Ureter (tissue), 1 donor: ENCODE measurements at places on chromosomes 4 and X. TPM values are rescaled to one million over a fixed set of nuclear protein-coding genes. Genes with fewer than 3 reads are reported as not detected.
A peak's percentile ranks its signal among the peaks of the same experiment; 100 is the strongest.

- no peak for DNase-seq
These were observed 49.7 kb downstream of the OTC start for GRCh38 chrX:38402118-38402517.

DNA sequence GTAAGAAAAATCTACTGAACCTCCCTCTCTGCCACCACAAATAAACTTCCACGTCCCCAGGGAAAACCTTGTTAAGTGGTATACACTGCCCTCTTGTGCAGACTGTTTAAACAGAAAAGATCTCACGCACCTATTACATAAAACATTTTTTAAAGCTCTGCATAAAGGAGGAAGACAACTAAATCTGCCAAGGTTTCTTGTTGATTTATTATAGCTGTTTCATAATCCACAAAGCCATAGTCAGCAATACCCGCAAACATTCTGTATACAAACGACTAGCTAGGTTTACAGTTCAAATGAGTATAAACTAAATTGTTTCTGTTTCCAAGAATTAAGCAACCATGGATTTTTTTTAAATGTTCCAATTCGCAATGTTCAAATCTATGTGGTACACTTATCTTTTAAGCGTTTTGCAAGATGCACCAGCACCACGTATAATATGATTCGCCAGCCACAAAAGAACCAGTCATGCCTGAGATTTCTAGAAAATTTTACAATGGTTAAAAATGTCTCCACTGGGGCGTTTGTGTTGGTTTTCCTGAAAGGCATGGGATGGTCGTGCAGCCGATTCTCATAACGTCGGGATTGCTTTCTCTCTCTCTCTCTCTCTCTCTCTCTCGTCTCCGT, 164.6 kb downstream of the PRKX start:
- DNase-seq, result no peak

The ARHGAP24 gene
- 11.2 TPM for total RNA-seq

- peak; percentile 55 for DNase-seq
These were observed 72.1 kb downstream of the PRSS12 start for GRCh38 chr4:118280501-118281218.

GRCh38 chr4:78145622-78146021, 88.5 kb downstream of the FRAS1 start:
- DNase-seq, result no peak

The PDGFRA gene
- total RNA-seq, result 96.5 TPM

DNA sequence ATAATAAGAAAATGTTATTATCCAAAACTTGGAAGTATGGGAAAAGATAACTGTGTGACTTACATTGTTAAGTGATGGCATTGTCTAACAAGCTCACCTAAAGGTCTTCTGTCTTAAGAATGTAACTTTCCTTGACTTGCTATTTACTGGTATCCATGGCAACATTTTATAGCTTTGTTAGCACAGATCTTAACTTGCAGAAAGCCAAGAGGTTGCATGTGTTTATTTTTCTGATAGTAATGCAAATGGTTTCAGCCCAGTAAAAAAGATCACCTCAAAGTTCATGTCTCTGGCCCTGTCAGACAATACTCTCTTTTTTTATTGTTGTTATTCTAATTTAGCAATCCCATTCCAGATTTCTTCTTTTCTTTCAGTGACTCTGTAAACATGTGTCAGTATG, 425.3 kb downstream of the SPRY1 start:
- no peak for DNase-seq

GRCh38 chrX:499870-500364, 113.2 kb upstream of the PPP2R3B start:
- DNase-seq, result no peak

DNA sequence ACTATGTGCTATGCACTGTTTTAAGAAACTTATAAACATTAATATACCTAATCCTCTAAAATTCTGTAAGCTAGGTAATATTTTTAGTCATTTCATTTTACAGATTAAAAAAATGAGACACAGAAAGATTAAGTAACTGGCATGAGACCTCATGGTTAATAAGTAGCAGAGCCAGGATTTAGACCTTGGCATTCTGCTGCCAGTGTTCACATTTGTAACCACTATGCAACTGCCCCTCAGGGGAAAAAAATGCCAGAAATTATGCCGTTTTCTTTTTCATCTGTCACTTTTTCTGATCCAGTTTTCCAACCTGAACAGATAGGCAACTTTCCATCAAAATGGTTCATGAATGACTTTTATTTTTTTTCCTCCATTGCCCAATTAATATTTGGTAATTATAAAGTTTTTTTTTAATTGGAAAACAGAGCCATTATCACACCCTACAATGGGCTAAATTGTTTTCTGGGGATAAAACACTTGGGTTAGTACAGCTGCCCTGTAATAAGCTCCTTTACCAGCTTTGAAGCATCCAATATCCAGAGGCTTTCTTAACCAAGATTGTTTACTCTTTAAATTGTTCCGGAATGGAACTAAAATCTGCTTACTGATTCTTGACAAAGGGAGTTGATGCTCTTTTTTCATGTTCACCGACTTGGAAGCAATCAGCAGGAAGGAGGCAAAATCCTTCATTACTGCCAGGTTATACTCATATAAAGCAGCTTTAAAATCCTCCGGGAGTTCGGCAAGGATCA, 56.4 kb upstream of the DDX60 start:
- no peak for DNase-seq

DNA sequence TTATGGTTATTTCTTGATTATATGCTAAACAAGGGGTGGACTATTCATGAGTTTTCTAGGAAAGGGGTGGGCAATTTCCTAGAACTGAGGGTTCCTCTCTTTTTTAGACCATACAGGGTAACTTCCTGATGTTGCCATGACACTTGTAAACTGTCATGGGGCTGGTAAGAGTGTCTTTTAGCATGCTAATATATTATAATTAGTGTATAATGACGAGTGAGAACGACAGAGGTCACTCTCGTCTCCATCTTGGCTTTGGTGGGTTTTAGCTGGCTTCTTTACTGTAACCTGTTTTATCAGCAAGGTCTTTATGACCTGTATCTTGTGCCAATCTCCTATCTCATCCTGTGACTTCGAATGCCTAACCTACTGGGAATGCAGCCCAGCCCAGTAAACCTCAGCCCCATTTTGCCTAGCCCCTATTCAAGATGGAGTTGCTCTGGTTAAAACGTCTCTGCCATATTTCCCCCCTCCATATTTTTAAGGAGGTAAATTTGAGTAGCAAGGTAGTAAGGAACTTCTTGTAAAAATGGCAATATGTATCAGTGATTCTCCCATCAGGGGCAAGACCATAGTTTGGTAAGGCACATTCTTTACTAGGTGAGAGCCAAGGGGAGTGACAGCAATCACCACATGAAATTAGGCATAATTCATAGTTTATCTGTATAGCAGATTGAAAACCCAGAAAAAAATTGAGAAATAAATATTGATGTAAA, 2.6 kb downstream of the CXCL2 start:
- DNase-seq, result no peak

GRCh38 chrX:49842621-49843020, 13.5 kb downstream of the PAGE4 start:
- no peak for DNase-seq

The GLOD5 gene
- total RNA-seq, result not detected

The MAGEA3 gene
- total RNA-seq, result not detected

The TEC gene
- total RNA-seq, result 3.4 TPM

- no peak for DNase-seq
These were observed 145.4 kb upstream of the PLAC1 start for GRCh38 chrX:134803551-134804183.

DNA sequence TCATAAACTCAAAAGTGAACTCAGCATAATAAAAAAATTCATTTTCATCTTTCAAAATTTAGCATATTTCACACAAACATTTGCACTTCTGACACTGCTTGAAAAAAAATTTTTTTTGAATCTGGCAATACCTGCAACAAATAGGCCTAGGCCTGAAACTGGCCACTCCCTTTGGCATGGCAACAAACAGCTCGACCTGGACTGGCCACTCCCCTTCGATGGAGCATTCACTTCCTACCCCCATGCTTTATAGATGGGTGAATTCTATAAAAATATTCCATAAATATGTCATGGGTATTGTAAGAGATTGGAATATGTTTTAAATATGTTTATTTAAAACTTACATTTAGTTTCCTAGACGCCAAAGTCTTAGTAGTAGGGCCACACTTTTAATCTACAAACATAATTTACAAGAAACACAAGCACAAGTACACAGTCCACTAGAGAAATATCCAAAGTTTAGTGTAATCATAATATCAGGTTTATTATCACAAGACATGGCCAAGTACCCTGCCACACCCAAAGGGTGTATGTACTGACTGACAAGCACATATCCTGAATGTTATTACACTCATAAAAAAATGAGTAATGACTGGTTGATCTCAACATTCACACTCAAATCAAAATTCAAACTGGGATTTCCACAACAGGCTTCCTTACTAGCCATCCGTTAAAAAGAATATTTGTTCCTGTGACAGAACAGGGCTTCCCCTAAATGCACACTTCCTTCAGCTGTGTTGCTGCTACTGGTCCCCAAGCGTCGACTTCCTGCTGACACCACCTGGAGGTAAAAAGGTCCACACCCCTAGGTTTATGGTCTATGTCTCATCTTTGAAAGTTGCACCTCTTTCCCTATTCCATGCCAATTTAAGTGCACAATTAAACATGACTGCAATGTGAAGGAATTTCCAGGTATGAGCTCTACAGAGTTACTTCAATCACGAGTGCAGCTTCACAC, 271.5 kb downstream of the NR3C2 start:
- DNase-seq, result no peak

DNA sequence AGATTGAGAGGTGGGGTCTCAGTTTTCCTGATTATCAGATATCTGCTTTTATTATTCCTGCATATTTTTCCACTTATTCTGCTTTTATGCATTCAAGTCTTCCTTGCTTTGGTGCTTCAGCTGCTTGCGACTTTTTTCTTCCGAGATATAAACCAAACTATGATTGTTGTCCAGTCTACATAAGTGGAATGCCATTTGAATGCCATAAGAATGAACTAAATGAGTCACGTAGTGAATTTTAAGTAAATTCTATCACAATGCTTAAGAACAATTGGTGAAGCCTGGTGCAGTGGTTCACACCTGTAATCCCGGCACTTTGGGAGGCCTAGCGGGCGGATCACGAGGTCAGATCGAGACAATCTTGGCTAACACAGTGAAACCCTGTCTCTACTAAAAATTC, 189.1 kb downstream of the PCDH18 start:
- DNase-seq, result no peak
